ENCODE measurements at places on chromosomes 6 and 20. TPM values are rescaled to one million over a fixed set of nuclear protein-coding genes. Genes with fewer than 3 reads are reported as not detected.
A peak's percentile ranks its signal among the peaks of the same experiment; 100 is the strongest.

Gene USP49
- 6.1 TPM for total RNA-seq

Gene HLA-DOA
- total RNA-seq, result 0.55 TPM

Gene ZNF335
- 24.1 TPM for total RNA-seq

Gene LAMA4
- not detected for total RNA-seq

Gene DACT2
- not detected for total RNA-seq

Gene ATP6V1G2
- total RNA-seq, result 1.4 TPM

Gene MAN1A1
- 23.9 TPM for total RNA-seq

Gene HLA-DOB
- total RNA-seq, result 1.7 TPM

Gene C6orf89
- 29.2 TPM for total RNA-seq

Gene ASCC3
- total RNA-seq, result 51.2 TPM

Gene OXT
- 1.0 TPM for total RNA-seq

Gene NCOA6
- 20.7 TPM for total RNA-seq

Gene TTK
- total RNA-seq, result 39.4 TPM

DNA sequence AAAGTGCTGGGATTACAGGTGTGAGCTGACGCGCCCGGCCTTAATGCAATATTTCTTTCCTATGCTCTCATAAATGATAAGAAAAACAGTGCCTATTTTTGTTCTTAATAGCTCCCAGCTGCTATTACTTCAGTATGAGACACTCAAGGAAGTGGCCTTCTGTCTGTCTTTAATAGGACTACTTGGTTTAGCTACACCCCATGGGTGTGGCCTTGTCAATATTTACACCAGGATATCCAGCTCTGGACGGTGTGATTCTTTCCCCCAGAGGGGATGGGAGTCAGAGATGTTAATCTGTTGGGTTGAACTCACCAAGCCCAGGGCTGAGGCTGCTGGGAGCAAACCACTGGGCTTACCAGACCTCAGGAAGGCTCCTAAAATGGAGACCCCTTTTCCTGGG lies 134.2 kb downstream of the CEP57L1 start:
- DNase-seq, result no peak

DNA sequence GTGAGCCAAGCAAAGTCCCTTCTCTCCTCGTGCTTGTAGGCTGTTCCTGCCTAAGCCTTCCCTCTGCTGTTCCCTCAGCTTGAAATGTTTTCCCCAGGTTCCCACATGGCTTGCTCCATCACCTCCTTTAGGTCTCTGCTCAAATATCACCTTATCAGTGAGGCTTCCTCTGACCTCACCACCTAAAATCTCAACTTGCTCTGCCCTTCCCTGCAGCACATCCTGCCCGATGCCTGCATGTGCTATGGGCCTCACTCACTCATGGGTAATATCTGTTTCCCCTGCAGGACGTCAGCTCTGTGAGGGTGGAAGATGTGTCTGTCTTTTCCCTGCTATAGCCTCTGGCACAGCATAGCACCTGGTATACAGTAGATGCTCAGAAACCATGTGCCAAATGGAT lies 29.9 kb upstream of the FKBP1A start:
- peak; percentile 18 for DNase-seq

DNA sequence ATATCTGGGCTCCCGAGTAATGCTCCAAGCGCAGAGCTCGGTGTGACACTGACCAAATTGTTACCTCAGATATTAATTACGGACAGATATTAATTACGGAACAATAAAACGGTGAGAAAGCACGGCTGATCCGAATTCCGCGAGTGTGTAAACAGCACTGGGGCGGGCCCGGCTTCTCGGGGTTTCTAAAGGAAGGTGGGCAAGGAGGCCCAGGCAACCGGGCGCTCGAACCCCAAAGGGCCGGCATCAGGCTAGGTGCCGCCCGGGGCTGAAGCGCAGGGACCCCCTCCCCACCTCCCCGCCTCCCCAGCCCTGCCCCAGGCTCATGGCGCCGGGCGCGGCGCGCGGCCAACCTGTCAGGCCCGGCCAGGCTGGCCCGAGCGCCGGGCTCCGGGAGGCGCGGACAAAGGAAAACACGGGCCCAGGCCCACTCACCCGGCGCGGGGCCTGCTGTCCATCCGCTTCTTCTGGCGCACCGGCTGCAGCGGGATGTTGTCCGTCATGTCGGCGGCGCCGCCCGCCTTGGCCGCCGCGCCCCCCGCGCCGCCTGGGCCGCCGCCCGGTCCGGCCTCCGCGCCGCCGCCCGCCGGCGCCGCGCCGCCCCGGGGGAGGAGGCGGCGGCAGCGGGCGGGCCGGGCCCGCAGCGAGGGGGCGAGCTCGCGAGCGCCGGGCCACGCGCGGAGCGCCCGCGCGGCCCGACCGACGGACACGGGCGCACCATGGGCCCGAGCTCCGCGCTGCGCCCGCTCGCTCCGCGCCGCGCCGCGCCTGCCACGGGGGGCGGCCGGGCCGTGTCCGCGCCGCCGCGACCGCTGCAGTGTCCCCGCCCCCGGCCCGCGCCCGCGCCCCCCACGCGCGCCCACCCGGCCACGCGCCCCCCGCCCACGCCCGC lies at the start of gene ATP9A:
ATP9A (minus strand) TSS at position 524 of the 892 bp plus-strand sequence; CDS start at position 503, 21 bp downstream.
- no peak for DNase-seq

GRCh38 chr6:79808921-79809320 lies 138.4 kb downstream of the ELOVL4 start:
- DNase-seq, result no peak

GRCh38 chr6:128516514-128516898 lies 3.9 kb downstream of the PTPRK start:
- DNase-seq, result no peak

DNA sequence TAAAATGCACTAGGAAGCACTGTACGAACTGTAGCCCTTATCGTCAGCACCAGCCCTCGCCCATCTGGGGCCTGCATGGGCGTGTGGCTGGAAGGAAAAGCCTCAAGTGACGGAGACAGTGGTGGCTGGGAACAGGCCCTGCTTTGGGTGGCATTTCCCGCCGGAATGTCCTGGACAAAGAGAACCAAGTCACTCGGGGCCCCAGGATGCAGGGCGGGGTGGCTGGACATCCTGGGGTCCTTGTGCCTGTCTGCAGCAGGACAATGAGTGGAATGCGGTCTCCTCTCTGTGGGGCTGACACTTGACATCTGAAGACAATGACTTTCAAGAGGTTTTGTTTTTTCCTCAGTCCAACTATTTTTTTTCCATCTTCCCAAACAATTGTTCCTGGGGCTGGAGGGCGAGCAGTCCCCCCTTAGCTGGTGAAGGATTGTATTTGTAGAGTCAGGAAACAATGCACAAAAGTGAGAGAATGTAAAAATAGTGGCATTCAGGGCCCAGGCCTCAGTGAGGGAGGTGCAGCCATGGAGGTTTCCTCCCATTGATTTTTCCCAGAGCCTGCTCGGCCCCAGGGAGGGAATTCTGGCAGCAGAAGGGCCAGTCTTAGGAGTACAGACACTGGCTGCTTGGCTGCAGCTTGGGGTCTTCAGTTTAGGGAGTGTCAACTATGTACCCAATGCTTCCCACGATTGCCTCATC lies 64.4 kb downstream of the PREX1 start:
- no peak for DNase-seq

- DNase-seq, result peak; percentile 19
Measured at GRCh38 chr6:17086469-17086868, 15.4 kb upstream of the STMND1 start.

GRCh38 chr6:83097204-83097603 lies 29.7 kb downstream of the DOP1A start:
- no peak for DNase-seq

DNA sequence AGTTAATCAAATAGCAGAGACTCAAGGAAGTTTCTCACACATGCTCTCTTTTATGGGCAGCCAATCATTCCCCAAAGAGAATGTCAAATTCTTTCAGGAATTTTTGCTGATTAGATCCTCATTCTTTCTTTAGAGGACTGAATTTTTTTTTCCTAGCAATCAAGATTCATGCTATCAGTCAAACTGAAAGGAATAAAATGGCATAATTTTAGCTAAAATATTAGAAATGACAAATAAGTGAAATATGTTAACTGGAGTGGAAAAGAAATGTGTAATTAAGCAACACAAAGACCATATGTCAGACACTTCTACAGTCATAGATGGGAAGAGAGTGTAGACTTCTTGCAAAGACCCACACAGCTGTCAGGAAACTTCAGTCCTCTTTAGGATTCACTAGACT lies 242.3 kb upstream of the RNF217 start:
- no peak for DNase-seq

DNA sequence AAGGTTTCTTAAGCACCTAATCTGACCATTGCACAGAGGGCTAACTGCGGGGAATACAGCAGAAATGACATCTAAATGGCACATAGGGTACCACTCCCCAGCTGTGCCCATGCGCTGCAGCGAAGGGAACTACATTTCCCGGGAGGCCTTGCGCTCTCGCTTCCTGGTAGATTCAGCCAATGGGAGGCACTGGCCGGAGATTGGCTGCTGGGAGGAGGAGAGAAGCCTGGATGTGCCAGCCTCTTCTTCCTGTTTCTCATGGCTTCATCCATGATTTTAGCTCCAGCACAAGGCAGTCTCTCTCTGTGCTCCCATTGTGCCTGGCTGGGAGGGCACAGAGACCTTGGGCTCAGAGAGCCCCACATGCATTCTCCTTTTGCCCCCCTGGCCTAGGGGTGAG lies 101.7 kb upstream of the FOXA2 start:
- DNase-seq, result no peak

- DNase-seq, result peak; percentile 43
Measured at GRCh38 chr20:57600320-57601210, 19.7 kb downstream of the ZBP1 start.

DNA sequence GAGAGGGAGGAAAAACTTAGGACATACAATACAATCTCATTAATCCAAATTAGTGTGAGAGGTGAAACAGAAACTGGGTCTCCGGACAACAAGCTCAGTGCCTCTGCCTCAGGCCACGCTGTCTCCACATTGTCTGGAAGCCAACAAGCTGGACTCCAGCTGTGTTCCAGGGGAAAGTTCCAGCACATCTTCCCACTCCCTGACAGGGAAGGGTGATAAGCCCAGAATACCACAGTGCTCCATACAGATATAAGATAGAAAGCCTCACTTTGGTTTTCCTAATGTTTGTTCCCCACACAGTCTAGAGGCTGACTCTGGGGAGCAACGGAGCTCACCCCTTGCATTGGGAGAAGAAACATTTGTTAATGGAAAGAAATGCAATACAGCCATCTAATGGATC lies 117.1 kb upstream of the SPTLC3 start:
- no peak for DNase-seq

GRCh38 chr6:142482249-142482648 lies 180.4 kb downstream of the ADGRG6 start:
- no peak for DNase-seq

DNA sequence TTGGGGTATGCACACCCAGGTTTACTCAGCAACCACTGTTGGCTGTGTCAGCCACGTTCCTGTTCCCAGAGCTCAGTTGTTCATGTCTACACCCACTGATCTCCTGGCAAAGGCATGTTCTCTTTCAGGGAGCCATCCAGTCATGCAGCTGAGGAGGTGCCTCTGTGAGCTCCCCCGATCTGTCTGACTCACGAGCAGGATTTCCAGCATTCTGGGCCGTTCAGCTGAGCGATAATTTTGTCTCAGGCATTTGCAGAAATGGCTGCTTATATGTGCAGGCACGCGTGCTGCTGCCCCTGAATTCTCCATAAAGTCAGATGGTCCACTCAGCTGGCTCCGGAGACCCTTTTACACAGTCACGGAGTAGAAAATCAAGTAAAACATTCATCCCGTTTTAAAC lies 78.4 kb upstream of the IYD start:
- no peak for DNase-seq

DNA sequence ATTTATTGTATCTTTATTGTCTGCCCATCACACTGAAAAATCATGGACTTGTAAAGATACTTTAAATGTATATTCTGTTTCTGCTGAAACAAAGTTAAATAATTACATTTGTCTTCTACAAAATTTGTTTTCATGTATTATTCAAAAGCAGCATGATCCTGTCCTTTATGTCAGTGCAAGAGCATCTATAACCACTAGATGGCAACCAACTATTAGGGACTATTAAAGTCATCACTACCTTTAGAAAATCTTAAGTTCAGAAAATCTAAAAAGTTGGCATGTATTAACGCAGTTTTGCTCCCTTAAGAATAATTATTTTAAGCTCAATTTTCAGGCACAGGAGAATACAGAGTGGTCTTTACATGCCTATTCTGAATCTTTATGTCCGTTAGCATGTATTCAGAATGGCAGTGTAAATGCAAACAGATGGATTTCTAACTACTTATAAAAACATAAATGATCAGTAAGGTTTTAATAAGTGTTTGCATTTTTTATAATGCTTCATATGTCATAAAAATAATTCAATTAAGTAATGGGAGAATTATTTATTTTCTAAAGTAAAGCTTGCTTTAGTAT lies 17.8 kb downstream of the TMEM30A start:
- DNase-seq, result no peak

GRCh38 chr20:38339997-38340396 lies 6.3 kb upstream of the LBP start:
- DNase-seq, result no peak

DNA sequence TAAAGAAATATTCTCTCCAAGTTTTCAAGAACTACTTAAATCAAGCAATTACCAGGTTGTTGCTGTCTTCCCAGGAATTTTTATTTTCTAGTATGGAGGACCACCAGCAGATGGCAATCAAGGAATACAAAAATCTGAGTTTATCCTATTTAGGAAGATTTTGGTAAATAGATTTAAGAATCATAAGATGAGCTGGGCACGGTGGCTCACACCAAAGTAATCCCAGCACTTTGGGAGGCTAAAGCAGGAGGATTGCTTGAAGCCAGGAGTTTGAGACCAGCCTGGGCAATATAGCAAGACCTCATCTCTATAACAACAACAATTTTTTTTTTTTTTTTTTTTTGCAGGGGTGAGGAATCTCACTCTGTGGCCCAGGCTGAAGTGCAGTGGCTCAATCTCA lies 19.3 kb upstream of the SEC63 start:
- DNase-seq, result no peak

DNA sequence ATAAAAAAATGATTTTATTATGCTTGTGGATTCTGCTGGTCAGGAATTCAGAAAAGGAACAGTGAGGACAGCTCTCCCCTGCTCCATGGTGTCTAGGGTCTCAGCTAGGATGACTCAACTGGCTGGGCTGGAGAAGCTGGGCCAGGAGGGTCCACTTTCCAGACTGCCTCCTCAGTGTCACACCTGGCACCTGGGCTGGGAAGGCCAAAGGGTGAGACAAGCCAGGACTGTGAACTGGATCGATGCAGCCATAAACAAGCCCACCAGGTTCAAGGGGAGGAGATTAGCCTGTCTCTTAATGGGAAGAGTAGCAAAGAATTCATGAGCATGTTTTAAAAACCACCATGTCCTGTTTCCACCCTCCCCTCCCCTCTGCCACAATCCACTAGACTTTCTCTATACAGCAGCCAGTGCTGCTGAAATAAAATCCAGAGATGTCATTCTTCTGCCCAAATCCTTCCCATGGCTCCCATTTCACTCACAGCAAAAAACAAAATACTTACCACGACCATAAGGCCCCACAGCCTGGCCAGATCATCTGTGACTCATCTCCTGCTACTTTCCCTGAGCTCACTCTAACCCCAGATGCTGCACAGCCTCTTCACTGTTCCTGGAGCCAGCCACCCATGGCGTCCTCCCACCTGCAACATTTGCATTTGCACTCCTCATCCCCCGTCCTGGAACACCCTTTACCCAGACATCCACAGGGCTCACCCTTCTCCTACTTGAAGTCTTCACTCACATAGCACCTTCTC lies 13.8 kb downstream of the SPTLC3 start:
- no peak for DNase-seq

Data from activated CD4-positive, alpha-beta memory T cell treated with anti-CD3 and anti-CD28 coated beads for 36 hours (primary cell).